CD4-positive, alpha-beta T cell (primary cell): ENCODE measurements at places on chromosomes 12 and 14.

- DNase-seq, result no peak
Measured at GRCh38 chr14:54894995-54895394, 7.6 kb downstream of the GCH1 start.

- DNase-seq, result no peak
Measured at GRCh38 chr12:98799146-98799810, 154.2 kb downstream of the APAF1 start.

DNA sequence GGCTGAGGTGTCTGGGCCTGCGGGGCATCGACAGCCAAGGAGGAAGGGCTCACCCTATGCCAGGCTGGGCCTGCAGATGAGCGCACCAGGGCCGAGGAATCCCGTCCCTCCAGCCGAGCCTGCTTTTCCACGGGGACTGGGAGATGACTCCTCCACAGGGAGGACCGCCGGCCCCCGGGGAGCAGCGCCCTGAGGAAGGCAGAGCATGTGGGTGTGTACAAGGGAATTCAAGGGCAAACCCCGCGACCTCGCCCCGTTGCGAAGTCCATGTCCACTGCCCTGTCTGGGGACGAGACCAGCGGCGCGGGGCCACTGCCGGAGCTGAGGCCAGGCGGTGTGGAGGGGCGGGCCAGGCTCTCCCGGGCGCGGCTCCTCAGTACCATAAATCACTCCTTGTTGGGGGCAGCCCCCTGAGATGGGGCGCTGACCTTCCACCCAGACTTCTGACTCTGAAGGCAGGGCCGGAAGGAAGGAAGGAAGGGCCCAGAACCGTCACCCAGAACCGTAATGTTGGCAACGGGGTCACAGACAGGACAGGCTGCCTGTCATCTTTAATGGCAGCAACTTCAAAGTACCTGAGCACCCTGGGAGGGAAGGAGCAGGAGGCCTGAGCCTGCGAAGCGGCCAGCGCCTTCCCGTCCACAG is 52.5 kb downstream of the RNF34 start:
- DNase-seq, result no peak

- no peak for DNase-seq
Measured at GRCh38 chr14:92880351-92880750, 42.6 kb upstream of the CHGA start.

GRCh38 chr12:20455001-20455706 is 86.8 kb downstream of the PDE3A start:
- no peak for DNase-seq

DNA sequence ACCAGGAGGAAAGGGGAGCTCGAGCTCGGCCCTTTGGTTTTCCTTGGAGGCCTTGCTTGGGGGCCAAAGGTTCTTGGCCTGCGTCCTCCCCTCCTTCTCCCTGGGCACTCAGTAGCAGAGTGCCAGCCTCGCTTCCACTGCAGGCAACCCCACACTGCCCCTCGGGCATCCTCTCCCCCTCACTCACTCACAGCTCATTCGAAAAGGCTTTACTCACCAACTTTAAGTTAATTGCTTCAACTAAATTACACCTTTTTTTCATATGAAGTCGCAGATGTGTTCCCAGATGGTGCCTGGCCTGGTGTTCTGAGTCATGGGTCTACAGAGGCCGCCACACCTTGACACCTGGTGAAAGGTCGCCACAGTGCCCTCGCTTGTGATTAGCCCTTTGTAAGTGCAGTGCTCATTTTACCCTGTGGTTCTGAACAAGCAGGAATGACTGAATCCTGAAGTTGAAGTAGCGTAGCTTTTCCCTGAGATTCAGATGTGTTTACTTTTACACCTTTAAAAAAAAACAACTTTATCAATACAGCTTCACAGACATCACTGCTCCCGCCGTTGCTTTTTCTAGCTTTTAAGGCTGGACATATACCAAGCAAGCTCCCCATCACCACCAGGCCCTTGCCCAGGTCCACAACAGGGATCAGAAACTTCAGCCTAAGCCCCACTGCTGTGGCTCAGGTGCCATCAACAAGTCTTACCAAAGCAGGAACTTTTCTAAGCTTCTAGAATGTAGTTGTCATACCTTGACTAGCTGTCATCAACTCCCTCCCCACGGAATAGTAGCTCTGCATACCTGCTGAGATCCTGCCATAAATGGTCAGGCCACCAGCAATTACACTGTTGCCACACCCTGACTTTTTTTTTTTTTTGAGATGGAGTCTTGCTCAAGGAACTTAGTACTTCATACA is 20.3 kb upstream of the ADIPOR2 start:
- no peak for DNase-seq

DNA sequence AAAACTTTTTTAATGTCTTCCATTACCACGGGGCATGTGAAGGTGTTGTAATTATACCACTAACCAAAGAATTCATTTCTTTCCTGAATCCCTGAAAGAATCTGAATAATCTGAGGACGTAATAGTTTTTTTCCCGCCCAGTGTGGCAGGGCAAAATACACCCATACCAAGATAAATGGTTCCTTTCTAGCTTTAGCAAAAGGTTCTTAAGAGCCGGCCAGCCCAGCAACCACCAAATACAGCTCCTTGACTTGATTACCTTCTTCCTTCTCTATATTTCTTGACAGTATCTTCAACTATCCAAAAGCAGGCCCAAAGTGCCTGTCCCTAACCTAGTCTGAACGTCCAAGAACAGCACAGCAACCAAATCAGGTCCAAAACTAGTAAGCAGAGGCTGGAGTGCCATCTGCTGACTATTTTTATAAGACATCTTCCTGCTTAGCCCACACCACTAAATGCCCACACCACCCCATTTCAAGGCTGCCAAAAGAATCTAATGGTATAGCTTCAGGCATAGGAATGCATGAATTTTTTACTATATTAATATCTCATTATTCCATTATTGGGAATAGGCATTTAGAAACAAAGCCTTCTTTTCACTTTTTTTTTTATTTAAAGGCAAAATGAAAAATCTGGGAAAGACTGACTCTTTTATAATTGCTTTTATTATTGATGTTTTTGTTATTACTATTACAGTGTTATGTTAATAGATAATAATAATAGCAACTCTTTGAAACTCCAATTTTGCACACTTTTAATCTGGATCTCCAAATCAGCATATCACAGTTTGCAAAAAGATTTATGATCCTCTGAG is 524.4 kb downstream of the MED13L start:
- no peak for DNase-seq

GRCh38 chr12:47782372-47782770 is 9.3 kb downstream of the SLC48A1 start:
- no peak for DNase-seq

GRCh38 chr12:105949391-105949790 is 189.4 kb downstream of the NUAK1 start:
- DNase-seq, result no peak

DNA sequence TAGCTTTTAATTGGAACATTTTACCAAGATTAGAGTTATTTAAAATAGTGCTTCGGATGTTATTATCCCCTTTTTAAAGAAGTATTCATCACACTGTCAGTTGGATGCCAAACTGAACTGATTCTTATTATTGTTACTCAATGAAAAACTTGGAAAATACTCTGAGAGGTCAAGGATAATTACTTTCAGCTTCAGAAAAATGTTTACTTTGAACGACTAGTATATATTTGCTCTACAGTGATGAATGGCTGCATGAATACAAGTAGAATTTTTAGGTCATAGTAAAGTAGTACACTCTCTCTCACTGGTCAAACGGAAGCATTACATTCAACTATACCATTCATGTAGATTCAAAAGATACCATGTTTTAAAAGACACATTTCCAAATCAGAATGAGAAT is 269.2 kb downstream of the CCDC91 start:
- DNase-seq, result no peak

DNA sequence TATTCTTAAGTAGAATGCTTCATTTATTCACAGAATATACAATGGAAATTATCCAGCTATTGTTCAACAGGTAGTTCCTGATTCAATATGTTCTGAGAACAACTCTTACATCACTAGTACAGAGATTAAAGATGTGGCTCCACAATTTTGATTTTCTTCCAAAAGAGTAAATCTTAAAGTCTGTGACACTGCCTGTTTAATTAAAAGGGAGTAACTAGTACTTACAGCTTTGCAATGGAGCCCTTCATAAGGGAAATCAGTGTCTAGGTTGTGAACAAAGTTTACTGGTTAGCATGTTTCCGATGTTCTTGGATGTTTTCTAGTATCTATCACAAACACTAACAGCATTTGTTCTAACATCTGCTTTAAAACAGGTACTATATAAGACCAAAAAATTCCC is 30.8 kb downstream of the MIA2 start:
- no peak for DNase-seq

DNA sequence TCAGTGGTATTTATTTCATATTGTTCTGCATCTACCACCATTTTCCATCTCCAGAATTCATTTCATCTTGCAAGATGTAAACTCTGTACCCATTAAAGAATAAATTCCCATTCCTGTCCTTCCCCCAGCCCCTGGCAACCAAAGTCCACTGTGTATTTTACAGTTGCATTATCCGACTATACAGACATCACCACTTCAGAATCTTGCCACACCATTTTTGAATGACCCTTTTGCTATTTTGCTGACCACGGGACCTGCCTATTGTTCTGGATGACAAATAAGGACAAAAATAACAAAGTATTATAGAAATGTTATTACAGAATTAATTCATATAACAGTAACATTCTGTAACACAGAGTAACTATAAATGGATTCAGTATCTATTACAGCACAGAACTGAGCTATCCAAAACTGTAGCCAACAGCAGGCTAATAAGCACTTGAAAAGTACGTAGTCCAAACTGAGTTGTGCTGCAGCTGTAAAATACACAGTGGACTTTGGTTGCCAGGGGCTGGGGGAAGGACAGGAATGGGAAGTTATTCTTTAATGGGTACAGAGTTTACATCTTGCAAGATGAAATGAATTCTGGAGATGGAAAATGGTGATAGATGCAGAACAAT is 61.3 kb downstream of the CDK17 start:
- no peak for DNase-seq

DNA sequence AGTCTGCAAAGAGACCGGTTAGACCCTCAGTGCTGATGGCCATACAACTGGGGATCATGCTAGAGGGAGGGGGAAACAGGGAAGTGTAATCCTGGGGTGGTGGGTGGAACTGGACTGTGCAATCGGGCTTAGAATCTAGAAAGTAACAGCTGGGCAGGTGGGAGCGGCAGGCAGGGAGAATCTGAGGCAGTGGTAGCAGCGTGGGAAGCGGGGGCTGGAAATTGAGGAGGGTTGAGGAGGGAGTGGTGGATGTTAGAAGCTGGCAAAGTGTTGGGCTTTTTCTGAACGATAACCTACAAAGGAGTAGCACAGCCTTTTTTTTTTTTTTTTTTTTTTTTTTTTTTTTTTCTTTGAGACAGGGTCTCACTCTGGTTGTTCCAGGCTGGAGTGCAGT is 3.1 kb upstream of the IGFBP6 start:
- DNase-seq, result no peak

- DNase-seq, result peak; percentile 24
Measured at GRCh38 chr12:46267825-46268582, 839 bp downstream of the SLC38A1 start.

DNA sequence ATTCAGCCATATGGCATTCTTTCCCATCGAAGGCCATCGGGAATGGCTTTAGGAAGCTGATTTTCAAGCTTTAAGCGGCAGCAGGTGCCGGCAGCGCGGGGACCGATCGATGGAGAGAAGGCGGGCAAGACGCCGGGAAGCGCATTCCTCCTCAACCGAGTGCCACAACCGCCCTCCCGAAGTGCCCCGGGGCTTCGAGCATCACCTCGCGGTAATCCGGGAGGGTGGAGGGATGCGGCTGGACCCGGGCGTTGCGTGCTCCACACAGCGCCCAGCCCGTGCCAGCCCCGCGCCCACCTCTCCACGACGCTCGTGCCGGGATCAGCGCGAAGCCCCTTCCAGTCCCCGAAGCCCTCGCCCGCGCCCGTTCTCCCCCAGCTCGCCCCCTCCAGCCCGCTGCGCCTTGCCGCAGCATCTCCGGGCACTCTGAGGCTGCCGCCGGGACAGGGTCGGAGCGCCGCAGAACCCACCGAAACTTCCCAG is 3.2 kb downstream of the USP44 start:
- peak; percentile 56 for DNase-seq

DNA sequence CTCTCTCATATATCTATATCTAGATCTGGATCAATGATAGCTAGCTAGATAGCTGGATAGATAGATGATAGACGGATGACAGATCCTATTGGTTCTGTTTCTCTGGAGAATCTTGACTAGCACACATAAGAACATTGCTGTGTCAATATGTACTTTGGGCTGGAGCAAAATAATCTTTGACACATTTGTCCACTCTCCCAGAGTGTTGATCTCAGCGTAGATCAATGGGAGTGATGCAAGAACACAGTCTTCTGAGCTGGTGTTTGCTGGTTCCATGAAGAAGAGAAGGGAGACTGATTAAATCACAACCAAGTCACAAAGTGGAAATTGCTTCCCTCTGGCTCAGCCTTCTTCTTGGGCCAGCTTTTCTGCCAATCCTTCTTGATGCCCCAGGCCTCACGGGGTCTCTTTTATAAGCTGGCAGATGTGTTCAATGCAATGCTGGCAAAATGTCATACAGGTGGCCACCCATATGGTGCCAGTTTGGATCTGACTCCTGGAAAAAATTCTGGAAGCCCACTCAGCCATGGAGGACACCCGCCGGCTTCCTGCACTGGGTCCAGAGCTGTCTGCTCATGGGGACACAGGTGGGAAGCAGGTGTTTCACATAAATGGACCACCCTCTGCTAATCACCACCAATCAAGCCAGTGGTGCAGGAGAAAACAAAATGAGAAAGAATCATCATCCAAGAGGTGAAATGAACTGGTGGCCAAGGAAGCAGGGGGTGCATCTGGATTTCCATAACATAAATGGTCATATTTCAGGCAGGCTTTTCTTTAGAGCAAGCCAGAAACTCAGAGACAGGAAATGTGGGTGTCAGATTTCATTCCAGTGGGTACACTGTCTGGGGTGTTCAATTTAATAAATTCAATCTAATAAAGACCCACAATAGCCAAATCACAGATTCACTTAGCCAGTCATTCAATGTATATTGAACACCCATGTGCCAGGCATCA is 310.3 kb downstream of the DPF3 start:
- DNase-seq, result no peak

- no peak for DNase-seq
Measured at GRCh38 chr14:22484632-22485031, 104.4 kb downstream of the DAD1 start.

- no peak for DNase-seq
Measured at GRCh38 chr14:101031186-101031585, 127.7 kb upstream of the RTL1 start.

DNA sequence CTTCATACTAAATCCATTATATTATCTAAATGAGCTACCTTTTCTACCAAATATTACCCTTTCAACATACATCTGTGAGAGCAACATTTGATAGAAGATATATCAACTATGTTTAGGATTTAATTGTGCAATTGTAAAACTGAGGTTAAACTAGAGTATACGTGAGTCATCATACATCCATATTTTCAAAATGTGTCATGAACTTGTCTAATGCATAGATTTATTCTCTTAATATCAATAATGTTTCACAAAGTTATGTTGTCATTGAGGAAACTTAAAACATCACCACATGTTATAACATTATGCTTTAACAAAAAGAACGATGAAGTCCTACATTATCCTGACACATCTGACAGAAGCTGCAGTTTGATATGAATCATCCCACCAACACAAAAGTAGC is 645.5 kb upstream of the NOVA1 start:
- no peak for DNase-seq
